ENCODE measurements at places on chromosomes 7 and 10.

GRCh38 chr7:155295511-155295910 is 2.2 kb upstream of the INSIG1 start:
- DNase-seq: no peak

GRCh38 chr7:94364816-94365215 is 29.9 kb upstream of the COL1A2 start:
- DNase-seq: no peak

- DNase-seq: no peak
Measured at GRCh38 chr10:29346296-29347001, 57.6 kb downstream of the LYZL1 start.

DNA sequence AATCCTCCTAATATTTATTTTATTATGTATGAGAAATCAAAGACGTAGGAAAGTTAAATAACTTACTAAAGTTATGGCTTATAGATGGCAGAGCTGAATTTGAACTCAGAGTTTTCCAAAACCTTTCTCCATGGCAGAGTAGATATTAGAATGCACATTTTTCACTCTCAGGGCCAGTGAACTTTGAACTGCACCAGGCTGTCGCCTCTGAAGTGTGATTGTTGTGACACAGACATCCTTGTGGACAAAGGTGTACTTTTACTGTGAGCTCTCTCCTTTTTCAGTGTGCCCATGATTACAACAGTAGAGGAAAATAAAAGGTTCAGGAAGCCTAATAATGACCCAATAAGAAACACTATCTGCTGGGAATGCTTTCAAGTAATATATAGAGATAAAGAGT is 29.1 kb downstream of the TES start:
- DNase-seq: no peak

- DNase-seq: peak; percentile 57
Measured at GRCh38 chr10:51397695-51398094, 301.7 kb downstream of the CSTF2T start.

GRCh38 chr7:30453016-30453415 is 25.6 kb downstream of the NOD1 start:
- no peak for DNase-seq

- no peak for DNase-seq
Measured at GRCh38 chr7:69762821-69763352, 164.6 kb downstream of the AUTS2 start.

DNA sequence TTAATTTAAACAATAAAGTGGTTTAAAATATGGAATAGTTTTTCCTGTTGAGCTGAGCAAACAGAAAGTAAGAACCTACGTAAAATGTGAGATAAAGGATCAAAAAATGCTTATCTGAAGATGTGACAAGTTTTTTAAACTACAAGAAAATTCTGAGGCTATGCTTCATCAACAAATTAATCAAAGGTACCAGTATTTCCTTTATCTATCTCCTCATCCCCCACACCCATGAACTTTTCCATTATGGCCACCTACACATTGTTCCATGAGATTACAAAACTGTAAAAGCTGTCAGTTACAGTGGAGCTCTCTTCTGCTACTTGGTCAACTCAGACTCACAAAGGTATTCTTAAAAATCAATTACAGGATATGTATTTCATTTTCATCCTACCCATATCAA is 77.4 kb downstream of the ARHGAP12 start:
- DNase-seq: no peak

GRCh38 chr10:110115784-110116520 is 91.5 kb upstream of the MXI1 start:
- DNase-seq: peak; percentile 34
